ENCODE measurements at places on chromosomes 13 and 19. TPM values are rescaled to one million over a fixed set of nuclear protein-coding genes. Genes with fewer than 3 reads are reported as not detected.

Gene TRPM4
- total RNA-seq = 13.1 TPM

Gene APOC1
- 25.0 TPM for total RNA-seq

Gene KLHL1
- 0.09 TPM for total RNA-seq

Gene UCHL3
- total RNA-seq = 23.9 TPM

Gene ZNF43
- total RNA-seq = 16.7 TPM

Gene ADGRE3
- total RNA-seq = 0.04 TPM

Gene C19orf81
- total RNA-seq = 4.2 TPM

Gene CCNE1
- total RNA-seq = 18.0 TPM

Gene CNFN
- not detected for total RNA-seq

Gene LRRC63
- total RNA-seq = 0.04 TPM

Gene ZNF135
- 11.7 TPM for total RNA-seq

Gene KLK12
- total RNA-seq = not detected

Gene ATXN8OS
- total RNA-seq = not detected

Gene NTF4
- total RNA-seq = 1.6 TPM

Gene TINCR
- 0.18 TPM for total RNA-seq

Gene SULT2B1
- 0.13 TPM for total RNA-seq

Gene SCN1B
- 3.2 TPM for total RNA-seq

Gene PLPP2
- 0.58 TPM for total RNA-seq

Gene ERICH4
- not detected for total RNA-seq

Gene PRTN3
- 0.44 TPM for total RNA-seq

Gene ZNF433
- 6.4 TPM for total RNA-seq

Gene COL4A1
- total RNA-seq = 660 TPM

Gene SPTBN4
- total RNA-seq = 0.40 TPM

Gene SLC10A2
- total RNA-seq = not detected

Gene IFNL4
- 0.04 TPM for total RNA-seq

Gene ZNF429
- total RNA-seq = 12.9 TPM

Gene LYPD5
- total RNA-seq = 0.22 TPM

Gene DHX34
- total RNA-seq = 7.9 TPM

Gene JSRP1
- 73.2 TPM for total RNA-seq

Gene PSG6
- 0.53 TPM for total RNA-seq

Gene ZNF486
- 6.9 TPM for total RNA-seq

Gene C19orf33
- total RNA-seq = 0.66 TPM

Gene CEACAM16
- 0.62 TPM for total RNA-seq

Gene CYP4F8
- not detected for total RNA-seq

Gene CGB3
- total RNA-seq = 0.22 TPM

Gene HIPK4
- total RNA-seq = 0.13 TPM

Measured in muscle of leg (tissue), 16 donors.